ENCODE measurements at places on chromosomes 16 and 17.

DNA sequence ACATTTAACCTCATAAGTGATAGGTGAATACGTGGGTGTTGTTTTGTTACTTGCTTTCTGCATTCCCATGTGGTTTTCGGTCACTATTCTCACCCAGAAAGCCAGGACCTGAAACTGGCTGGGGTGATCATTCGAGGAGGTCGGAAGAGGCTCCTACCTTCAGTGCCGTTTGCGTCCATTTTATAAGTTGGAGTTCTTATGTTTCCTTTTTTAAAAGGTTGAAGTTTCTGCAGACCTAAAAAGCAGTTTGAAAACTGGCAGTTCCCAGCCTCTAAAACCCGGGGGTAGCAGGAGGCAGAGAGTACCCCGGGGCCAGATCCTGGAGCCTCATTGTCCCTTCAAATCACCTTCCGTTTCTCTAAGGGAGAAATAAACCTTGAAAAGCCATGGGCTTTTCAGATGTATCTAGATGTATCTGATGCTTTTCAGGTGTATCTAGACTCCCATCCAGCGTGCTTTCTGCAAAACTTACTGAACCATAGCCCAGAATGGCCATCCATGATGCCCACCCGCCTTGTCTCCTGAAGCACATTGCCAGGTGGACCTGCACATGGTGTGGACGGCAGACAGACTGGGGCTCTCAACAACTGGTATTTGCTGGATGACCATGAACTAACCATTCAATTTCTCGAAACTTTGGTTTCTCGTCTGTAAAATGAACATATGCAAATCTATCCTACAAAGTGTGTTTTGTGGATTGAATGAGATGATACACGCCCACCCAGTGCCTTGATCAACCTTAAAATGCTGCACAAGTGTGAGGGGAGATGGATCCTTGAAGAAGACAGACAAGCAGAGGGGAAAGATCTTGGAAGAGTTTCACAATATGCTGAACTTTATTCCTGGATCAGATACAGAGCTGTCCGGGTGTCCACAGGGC, 1.3 kb downstream of the NLRC5 start:
- no peak for DNase-seq

- no peak for DNase-seq
These were observed 694.4 kb downstream of the MAF start for GRCh38 chr16:78906135-78906534.

DNA sequence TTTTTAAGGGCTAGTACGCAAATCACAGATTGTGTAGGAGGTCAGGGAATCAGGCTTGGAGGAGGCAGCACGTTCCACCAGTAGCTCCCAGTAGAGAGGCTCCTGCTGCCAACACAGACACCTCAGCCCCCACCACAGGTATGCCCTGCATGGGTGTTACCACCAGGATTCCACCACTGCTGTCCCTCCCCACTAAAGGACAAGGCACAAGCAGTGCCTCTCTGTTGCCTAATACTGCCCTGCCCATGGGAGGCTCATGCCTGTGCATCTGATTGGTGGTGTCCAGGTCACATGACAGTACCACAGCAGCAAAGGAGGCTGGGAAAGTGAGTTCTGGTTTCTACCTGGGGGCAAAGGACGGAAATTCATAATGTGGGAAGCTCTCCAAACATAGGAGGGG, 33.6 kb upstream of the CACNG4 start:
- no peak for DNase-seq

GRCh38 chr16:29734786-29735185, 11.0 kb downstream of the C16orf54 start:
- no peak for DNase-seq

DNA sequence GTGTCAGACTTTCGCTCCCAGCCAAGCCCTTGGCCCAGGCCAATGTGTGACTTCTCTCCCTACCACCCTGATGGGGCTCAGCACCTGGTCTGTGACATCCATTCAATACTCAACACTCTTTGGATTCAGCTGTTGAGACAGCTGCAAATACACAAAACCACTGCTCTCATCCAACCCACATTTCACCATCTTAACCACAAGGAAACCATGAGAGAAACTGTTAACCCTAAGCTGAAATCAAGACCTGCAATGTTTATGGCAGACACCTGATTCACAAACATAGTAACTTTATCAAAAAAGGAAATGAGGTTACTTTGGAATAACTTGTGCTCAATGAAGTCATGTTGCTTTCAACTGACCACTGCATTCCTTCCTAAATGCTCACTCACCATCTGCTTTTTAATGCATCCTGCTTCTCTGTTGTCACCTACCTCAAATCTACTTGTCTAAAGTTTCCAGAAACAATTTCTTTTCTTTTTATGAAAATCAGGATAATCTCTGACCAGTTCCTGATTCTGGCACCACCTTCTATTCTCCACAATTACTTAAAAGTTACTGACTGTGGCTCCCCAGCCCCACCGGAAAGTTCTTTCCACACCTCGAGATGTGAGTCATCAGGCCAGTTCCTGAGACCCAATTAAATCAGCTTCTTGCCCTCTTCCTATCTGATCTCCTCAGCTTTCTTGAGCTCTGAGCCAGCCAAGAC, 88.2 kb downstream of the NOG start:
- DNase-seq, result peak; percentile 77

GRCh38 chr16:2691491-2692248, 9.3 kb downstream of the KCTD5 start:
- DNase-seq, result no peak

DNA sequence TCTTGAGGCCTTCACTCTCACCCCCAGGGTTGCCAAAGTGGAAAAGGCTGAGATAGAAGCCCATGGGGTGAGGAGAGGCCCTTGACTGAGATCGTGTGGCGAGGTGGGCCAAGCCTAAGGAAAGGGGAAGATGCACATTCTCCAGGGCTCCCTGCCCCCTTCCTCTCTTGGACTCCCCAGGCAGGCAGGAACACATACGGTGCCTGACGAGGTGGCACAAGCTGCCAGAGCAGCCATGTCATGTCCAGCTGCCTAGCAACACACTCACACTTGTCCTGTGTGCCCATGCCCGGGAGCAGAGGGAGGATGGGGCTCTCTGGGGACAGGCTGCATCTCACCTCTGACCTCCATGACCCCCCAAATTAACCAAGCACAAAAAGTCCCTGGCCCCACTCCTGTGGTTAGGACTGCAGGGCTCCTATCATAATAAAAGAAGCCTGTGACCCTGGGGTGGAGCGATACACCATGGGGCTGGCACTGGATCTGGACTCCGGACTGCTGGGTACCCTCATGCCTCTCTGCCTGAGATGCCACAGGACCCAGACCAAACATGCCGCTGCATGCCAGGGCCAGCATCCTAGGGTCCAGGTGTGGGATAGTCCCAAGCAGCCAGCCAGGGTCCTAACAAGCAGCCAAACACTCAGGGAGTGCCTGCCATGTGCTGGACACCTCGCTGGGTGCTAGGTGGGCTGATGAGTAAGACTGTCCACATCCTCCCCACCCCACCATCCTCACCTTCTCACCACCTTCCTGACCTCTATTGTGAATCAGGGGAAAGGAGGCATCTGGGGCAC, 2.6 kb downstream of the GIT1 start:
- no peak for DNase-seq

DNA sequence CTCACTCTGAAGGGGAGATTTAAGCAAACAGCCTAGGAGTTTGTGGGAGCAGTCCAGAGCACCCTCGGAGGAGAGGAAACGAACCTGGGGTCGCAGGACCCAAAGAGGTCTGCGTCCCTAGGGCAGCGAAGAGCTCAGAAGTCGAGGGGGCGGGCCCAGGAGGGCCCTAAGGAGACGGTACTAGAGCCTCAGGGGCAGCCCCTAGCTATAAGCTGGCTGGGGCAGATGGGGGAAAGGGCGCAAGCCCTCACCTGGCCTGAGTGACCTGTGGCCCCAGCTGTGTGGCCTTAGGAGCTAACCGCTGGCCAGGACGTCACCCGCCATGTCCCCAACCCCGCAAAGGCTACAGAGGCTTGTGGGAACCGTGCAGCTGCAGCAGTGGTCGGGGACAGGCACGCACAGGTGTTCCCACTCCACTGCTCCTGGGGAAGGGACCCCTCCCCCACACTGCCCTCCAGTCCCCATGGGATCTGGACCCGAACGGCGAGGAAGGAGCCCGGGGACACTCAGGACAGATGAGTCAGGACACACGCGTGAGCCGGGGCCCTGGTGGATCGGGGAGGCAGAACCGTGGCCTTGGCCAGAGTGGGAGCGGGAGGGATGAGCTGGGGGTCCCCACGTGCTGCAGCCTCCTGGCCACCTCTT, 2.0 kb upstream of the CTRB2 start:
- DNase-seq, result no peak

GRCh38 chr16:87844120-87844733, 25.1 kb downstream of the SLC7A5 start:
- DNase-seq, result no peak
